ENCODE measurements at places on chromosomes 2 and 18.

DNA sequence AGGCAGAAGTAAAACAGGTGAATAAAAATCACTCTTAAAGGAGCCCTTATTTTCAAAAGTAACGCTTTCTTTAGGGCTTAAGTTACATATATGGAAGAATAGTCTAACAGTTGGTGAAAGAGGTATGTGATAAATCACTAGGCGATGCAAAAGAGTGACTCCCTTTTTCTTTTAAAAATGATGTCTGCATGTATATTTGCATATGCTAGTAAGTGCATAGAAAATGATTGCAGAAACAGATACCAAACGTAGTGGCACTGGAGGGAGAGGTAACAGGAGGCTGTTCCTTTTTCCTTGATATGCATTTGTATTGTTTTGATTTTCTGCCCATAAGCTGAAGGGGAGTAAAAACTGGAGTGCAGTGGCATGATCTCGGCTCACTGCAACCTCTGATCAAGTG lies 158.3 kb downstream of the PRPF40A start:
- no peak for DNase-seq

GRCh38 chr18:70376914-70377258 lies 88.0 kb downstream of the SOCS6 start:
- DNase-seq, result no peak

- no peak for DNase-seq
These were observed 50.6 kb upstream of the FSIP2 start for GRCh38 chr2:185687967-185688366.

DNA sequence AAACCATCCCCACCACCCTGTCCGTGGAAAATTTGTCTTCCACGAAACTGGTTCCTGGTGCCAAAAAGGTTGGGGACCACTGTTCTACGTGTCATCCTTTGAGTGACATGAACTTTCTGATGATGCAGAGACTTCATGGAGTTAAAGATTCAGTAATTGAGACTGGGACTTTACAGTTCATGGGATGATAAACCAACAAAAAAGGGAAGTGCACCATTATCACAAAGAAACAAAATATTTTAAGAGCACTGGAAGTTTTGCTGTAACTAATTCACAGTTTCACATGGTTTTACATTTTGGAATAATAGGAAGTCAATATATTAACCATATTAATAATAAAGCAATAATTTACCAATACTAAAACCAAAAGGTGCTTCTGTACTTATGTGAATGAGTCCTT lies 126.8 kb downstream of the AQP4 start:
- DNase-seq, result no peak

- no peak for DNase-seq
These were observed 50.0 kb upstream of the MBOAT2 start for GRCh38 chr2:9053534-9053931.

- no peak for DNase-seq
These were observed 136.7 kb downstream of the ACKR3 start for GRCh38 chr2:236706288-236706687.

DNA sequence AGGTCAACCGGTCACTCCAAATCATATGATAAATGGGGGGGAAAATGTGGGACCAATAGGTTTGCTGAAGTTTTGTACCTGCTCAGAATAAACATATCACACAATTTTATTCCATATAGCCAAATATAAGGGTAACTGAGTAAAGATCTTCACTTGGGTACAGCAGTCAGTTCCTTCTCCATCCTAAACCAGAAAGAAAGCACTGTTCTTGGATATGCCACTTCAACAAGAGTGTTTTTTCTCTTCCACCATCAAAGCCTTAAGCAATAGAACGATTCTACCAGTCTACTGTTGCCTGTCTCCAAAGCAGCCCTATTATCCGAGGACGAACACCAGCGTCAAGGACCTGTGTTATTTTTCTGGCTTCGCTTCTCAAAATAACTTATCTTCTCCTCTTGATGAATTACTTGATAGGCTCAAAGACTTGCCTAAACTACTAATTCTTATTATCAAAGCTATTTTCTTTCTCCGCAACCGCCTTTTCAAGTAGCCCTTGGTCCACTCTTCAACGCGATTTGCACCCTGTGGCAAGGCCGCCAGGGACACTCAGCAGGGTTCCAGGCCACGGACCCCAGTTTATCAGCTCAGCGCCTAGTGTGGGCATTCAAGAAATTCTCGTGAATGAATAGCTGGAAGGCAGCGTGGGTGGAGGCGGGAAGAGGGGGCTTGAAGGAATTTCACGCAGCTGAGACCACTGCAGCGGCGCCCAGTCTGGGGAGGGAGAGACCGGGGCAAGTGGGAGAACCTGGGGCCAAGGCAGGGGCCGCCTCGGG lies 646 bp downstream of the ALS2 start:
- DNase-seq, result no peak

GRCh38 chr18:27483276-27483675 lies 298.2 kb upstream of the CHST9 start:
- no peak for DNase-seq

DNA sequence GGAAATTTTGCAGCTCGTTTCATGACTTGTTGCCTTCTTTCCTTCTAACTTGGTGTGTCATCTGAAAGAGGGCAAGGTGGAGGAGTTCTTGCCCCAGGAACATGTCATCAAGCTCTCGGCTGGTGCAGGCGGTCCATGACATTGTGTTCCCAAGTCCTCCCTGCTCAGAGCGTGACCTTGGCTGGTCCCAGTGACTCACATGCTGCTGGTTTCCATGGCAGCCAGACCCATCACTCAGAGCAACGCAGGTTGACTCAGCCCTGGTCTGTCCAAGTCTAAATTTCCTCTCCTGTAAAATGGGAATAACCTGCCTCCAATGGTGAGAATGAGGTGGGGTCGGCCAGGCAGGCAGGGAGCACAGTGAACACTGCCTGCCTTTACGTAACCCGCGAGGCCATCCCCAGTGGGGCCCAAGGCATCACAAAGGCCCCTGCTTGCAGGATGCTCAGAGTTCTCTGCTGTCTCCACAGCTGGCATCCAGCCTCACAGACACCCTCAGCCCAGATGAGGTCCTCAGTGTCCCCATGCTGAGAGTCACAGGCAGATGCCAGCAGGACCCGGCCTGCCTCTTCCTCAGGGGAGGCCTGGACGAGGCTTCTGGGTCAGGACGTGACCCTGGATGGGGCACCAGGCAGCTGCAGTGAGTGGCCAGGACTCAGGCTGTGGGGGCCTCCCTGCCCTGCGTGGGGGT lies 143.7 kb downstream of the TPO start:
- no peak for DNase-seq

DNA sequence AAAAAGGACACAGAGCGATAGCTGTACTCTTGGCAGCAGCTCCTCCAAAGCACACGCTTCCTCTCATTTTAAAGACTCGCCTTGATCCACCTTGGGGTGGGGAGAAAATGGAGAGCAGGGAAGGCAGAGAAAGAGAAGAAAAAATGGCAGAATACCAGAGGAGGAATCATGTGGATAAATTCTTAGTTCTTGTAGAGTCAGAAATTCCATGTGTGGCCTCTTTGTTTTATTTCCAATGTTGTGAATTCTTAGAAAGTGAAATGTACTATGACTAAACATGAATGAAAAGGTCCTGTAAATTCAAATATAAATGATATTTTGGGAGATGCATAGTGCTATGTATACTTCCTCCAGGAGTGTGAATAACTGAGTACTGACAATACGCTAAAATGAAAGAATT lies 89.7 kb upstream of the SESTD1 start:
- DNase-seq, result no peak

GRCh38 chr18:47767699-47768098 lies 162.8 kb downstream of the SMAD2 start:
- DNase-seq, result no peak
